ENCODE measurements at places on chromosomes 7 and 10. TPM values are rescaled to one million over a fixed set of nuclear protein-coding genes. Genes with fewer than 3 reads are reported as not detected.

COX19 gene
- 11.3 TPM for total RNA-seq

OR2A1 gene
- total RNA-seq = not detected

MMD2 gene
- not detected for total RNA-seq

EEPD1 gene
- total RNA-seq = 0.23 TPM

ANKRD7 gene
- total RNA-seq = not detected

PROSER2 gene
- total RNA-seq = 23.5 TPM

ACSM6 gene
- not detected for total RNA-seq

GLI3 gene
- 30.3 TPM for total RNA-seq

CACNB2 gene
- total RNA-seq = not detected

ZNF853 gene
- 0.21 TPM for total RNA-seq

GPRIN2 gene
- total RNA-seq = not detected

LRRTM3 gene
- total RNA-seq = not detected

CYTH3 gene
- 11.1 TPM for total RNA-seq

H2BK1 gene
- total RNA-seq = not detected

SLC25A40 gene
- 21.6 TPM for total RNA-seq

SORCS1 gene
- not detected for total RNA-seq

DGKI gene
- total RNA-seq = 0.14 TPM

PLXNA4 gene
- 20.4 TPM for total RNA-seq

RAB19 gene
- not detected for total RNA-seq

TMEM270 gene
- total RNA-seq = not detected

SPAG6 gene
- total RNA-seq = not detected

NME8 gene
- total RNA-seq = not detected

CUZD1 gene
- 1.1 TPM for total RNA-seq

COBL gene
- 0.11 TPM for total RNA-seq

MAGI2 gene
- total RNA-seq = 5.8 TPM

FGFBP3 gene
- total RNA-seq = 0.38 TPM

TMEM225B gene
- total RNA-seq = not detected

GHRHR gene
- not detected for total RNA-seq

GSAP gene
- total RNA-seq = 5.8 TPM

OR2A42 gene
- not detected for total RNA-seq

UTF1 gene
- not detected for total RNA-seq

UNC5B gene
- 2.5 TPM for total RNA-seq

CFAP70 gene
- 0.27 TPM for total RNA-seq

HOXA2 gene
- total RNA-seq = 2.2 TPM

OR9A2 gene
- not detected for total RNA-seq

STRIP2 gene
- 10.0 TPM for total RNA-seq

MYL10 gene
- not detected for total RNA-seq

COL1A2 gene
- total RNA-seq = 40.8 TPM

MRLN gene
- not detected for total RNA-seq

All from endothelial cell of umbilical vein (primary cell).